DMS53 (cell line): ENCODE measurements at places on chromosomes 1 and 21.

DNA sequence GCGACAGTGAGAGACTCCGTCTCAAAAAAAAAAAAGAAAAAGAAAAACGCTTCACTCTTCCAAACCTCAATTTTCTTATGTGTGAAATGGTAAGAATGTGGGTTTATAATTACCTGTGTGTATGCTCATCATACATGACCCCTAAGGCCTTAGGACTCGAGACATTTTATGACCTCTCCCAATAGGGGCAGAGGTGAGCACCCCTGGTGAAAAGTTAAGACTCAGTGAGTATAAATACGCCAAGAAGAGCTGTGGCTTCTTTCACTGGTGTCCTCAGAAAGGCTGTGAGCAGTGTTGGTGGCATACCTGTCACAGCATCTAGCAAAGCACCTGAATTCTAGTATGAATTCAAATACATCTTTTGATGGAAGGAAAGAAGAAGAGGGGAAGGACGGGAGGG lies 7.8 kb upstream of the FCMR start:
- DNase-seq = no peak

- no peak for DNase-seq
Measured at GRCh38 chr1:161531986-161532643, 7.8 kb downstream of the HSPA6 start.

DNA sequence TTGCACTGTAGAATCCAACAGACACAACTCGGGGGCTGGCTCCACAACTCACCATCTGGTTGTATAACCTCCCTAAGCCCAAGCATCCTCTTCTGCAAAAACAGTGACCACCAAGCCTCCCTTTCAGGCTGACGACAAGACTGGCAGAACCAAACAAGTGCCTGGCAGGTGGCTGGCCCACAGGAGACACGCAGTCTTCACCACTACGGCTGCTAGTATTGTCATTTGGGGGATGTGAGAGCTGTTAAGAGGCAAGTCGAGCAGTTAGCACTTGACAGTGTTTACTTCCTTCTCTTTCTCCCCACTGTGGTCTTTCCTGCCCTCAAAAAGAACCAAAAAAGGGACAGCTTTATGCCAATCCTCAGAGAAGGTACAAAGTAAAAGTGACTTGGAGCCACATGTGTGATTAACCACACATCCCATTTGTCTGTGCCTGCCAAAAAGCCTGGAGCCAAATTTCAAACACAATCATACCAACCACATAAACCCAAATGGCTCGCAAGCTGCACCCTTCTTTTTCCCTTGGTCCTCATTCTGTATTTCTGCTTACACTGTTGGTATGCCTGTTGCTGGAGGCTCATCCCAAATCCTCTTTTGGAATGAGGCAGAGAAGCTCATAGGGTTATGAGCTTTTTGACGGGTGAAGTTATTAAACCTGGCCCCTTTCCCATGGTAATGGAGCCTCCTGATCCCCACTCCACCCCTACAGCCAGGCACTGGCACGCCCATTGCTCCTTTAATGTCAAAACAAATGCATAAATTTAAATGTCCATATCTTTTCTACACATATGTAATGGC lies 94.1 kb downstream of the TGFBR3 start:
- no peak for DNase-seq

DNA sequence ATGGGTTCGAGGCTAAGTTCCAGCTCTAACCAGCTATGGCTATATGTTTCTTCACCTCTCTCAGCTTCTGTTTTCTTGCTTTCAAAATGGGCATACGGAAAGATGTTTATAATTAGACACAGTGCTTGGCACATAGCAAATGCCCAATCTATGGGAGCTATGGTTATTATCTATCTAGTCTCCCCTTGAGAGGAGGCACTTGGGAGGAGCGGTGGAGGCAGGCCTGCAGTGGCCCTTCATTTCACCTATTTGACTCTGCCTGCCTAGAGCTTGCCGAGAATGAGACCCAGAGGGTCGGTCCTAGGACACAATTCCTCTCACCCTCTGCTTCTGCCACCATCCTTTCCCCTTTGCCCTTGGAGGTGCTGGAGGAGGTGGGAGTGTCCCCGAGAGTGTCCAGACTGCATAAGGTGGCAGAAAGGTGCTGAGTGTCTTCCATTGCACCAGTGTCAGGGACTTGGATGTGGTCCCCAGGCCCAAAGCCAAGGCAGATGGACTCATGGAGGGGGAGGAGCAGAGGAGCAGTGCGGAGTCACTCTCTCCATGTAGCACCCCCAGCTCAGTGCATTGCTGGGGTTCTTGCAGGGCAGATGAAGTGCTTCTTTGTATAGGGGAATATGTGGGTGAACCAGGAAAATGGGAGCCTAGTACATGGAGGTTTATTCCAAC lies 9.0 kb downstream of the LGR6 start:
- no peak for DNase-seq

GRCh38 chr1:4344065-4344732 lies 310.2 kb upstream of the AJAP1 start:
- no peak for DNase-seq

- peak; percentile 83 for DNase-seq
Measured at GRCh38 chr1:59976194-59977074, 49.9 kb upstream of the CYP2J2 start.

GRCh38 chr1:220028346-220028895 lies 17.9 kb downstream of the EPRS1 start:
- DNase-seq = no peak

GRCh38 chr1:31976401-31976800 lies 37.3 kb upstream of the KHDRBS1 start:
- no peak for DNase-seq

DNA sequence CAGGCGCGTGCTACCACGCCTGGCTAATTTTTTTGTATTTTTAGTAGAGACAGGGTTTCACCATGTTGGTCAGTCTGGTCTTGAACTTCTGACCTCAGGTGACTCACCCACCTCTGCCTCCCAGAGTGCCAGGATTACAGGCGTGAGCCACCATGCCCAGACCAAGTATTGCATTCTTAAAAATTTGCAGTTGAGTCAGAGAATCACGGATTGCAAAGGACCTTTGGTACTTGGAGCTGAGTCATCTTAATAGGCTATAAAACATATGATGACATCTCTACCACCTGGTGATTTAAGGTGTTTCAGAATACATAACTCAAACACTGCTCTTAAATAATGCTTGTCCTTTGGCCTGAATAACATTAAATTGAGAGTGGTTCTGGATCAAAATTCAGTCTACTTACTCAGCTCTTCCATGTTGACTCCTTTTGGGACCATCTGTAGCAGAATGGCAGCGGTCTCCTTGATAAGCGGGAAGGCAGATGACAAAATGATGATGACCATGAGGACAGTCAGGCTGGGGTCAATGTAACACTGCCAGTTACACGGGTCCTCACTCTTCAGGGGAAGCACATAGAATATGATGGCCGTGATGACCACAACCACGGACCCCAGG lies 10.4 kb downstream of the SLC30A10 start:
- peak; percentile 64 for DNase-seq

GRCh38 chr1:110106013-110106941 lies 6.0 kb upstream of the UBL4B start:
- peak; percentile 86 for DNase-seq

DNA sequence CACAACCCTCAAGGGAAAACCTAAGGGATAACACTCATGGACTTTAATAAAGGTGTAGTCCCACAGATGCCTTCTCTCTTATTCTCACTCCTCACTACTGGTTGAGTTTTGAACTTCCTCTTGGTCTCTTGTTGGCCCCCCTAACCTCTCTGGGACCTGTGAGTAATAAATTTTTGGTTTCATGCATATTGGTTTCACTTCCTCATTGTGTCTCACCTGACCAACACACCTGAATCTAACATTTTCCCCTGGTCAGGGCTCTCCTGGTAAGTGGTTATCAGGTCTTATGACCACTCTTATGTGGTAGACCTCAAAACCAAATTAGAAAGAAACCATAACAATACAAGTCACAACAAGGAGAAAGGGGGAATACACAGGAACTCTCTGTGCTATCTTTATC lies 60.5 kb upstream of the PRMT6 start:
- peak; percentile 5 for DNase-seq

GRCh38 chr21:43697758-43698643 lies 20.9 kb upstream of the PDXK start:
- DNase-seq = no peak

DNA sequence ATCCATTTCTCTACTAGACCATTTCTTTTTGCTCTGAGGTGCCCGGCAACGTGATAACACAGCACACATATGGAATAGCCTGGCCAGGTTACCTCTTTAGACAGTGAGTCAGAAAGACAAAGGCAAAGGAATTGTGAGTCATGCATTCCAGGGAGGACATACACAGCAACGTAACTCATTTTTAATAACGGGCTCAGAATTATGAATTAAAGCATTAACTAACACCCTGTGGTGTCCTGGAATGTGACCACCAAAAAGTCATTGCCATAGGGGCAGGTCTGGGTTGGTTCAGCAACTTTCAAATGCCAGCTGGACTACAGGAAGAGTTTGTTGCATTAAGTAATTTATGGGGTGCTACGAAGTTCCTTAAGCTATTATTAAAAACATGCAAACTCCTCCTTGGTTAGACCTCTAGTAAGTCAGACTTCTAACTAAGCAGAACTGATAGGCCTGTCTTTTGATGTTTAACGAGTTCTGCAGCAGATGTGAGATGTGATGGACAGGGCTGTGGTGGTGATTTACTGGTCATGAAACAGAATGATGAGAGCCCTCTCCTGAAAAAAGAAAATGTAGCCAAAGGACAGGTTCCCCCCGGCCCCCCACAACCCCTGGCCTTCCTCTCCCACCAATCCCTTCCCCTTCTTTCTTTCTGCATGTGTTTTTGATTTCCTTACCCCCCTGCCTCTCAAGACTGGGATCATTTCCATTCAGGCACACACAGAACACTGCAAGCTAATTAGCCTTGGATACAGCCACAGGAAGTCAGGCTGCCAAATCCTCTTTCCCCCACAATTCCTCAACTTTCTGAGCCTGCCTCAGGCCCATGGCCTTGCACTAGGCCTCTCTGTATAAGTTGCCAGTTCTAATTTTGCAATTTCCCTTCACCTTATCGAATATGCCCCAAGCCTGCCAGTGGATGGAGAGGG lies 88.9 kb upstream of the HAO2 start:
- peak; percentile 57 for DNase-seq

GRCh38 chr1:94795434-94795833 lies 24.7 kb upstream of the SLC44A3 start:
- no peak for DNase-seq

GRCh38 chr1:58848818-58849411 lies 65.1 kb upstream of the JUN start:
- DNase-seq = peak; percentile 91

- DNase-seq = peak; percentile 20
Measured at GRCh38 chr1:193392686-193393085, 206.3 kb upstream of the B3GALT2 start.
